ENCODE measurements at places on chromosomes 6 and 20.

- DNase-seq, result no peak
Observed at GRCh38 chr6:136922685-136923006, 545 bp downstream of the SLC35D3 start.

- DNase-seq, result no peak
Observed at GRCh38 chr20:64084685-64085152, 521 bp upstream of the LKAAEAR1 start.

DNA sequence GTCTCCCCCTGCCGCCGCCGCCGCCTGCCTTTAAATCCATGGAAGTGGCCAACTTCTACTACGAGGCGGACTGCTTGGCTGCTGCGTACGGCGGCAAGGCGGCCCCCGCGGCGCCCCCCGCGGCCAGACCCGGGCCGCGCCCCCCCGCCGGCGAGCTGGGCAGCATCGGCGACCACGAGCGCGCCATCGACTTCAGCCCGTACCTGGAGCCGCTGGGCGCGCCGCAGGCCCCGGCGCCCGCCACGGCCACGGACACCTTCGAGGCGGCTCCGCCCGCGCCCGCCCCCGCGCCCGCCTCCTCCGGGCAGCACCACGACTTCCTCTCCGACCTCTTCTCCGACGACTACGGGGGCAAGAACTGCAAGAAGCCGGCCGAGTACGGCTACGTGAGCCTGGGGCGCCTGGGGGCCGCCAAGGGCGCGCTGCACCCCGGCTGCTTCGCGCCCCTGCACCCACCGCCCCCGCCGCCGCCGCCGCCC, 474 bp downstream of the CEBPB start:
- DNase-seq, result no peak

- no peak for DNase-seq
Observed at GRCh38 chr6:106913676-106914280, 60.8 kb downstream of the CD24 start.

DNA sequence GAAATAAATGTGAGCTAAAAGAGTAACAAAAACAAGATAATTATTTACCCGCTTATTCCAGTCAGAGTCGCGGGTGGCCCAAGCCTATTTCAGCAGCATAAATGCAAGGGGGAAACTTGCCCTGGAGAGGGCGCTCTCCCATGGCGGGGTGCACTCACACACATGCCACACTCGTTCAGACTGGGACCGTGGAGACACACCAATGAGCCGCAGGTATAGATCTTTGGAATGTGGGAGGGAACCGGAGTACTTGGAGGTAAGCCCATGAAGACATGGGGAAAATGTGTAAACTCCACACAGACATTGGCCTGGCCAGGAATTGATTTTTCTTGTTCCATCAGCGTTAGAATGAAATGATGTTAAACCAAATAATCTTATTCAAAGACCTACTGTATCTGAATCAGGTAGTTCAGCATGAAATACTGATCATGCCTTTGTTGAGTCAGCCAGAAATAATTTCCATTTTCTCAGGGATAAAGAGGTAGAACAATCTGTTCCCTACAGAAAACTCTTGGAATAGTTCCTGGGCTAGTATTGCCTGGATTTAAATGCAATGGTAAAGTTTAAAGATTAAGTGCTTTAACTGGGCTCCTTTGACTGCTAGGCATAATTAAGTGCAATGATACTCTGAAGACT, 191.5 kb downstream of the MCHR2 start:
- DNase-seq, result no peak

DNA sequence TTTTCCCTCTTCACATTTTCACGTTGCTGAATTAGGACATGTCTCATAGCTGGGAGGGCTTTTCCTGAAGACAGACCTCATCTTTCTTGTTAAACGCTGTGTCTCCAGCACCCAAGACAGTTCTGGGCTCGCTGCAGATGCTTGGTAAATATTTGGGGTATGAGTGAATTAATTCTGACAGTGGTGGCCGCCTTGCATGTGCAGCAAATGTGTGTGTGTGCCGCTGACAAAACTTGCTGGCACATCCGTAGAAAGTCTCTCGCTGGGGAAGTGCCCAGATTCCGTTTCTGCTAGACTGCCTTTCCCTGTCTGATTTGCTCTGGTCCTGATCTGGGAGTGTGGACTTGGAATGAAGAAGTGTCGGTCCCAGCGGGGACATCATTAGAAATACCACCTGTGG, 48.2 kb upstream of the ZNFX1 start:
- DNase-seq, result no peak

GRCh38 chr6:6331946-6332601, 11.6 kb upstream of the F13A1 start:
- DNase-seq, result no peak

GRCh38 chr20:3896853-3897583, 7.8 kb downstream of the PANK2 start:
- DNase-seq, result no peak

Measured in right renal cortex interstitium (tissue), 3 donors.